CD4-positive, alpha-beta T cell treated with Interleukin-1 beta for 1 hour (primary cell): ENCODE measurements at places on chromosomes 2 and 18.

DNA sequence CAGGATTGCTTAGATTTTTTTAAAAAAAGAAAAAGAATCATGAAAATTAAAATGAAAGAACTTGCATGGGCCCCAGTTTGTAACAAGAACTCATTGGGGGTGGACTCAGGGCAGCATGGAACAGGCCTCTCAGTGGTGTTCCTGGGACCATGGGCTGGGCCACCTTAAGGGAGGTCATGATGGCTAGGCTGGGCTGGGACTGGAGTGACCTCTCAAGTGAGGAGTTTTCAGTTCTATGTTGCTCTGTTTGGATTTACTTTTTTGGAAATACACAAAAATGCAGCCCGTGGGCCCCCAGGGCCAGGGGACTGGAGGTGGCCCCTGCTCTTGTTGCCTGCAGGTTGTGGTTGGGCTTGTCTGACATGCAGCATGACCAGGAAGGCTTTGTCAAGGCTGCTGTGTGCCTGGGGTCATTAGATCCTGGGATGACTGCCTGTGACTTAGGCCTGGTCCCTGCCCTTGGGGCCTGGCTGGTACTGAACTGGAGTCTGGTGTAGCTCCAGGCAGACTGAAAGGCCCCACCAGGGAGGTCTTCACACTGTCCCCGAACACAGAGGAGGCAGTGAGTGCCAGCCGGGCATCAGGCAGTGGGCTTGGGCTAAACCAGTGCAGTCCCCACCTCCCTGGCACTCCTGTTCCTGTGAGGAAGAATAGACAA, 115.6 kb downstream of the GLI2 start:
- DNase-seq, result no peak

- DNase-seq, result no peak
Measured at GRCh38 chr18:4870177-4870773, 326.8 kb downstream of the AKAIN1 start.

GRCh38 chr2:123245156-123245555, 779.9 kb upstream of the CNTNAP5 start:
- DNase-seq, result no peak

DNA sequence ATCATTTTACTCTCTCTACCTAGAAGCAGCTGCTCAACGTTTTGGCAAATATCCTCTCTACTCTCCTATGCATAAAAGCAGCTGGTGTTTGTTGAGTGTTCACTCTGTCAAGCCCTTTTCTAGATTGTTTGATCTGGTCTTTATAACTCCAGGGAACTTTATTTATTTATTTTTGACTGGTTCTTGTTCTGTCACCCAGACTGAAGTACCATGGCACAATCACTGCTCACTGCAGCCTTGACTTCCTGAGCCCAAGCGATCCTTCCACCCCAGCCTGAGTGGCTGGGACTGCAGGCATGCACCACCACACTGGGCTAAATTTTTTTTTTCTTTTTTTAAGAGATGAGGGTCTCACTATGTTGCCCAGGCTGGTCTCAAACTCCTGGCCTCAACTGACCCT, 12.7 kb downstream of the CATIP start:
- no peak for DNase-seq

DNA sequence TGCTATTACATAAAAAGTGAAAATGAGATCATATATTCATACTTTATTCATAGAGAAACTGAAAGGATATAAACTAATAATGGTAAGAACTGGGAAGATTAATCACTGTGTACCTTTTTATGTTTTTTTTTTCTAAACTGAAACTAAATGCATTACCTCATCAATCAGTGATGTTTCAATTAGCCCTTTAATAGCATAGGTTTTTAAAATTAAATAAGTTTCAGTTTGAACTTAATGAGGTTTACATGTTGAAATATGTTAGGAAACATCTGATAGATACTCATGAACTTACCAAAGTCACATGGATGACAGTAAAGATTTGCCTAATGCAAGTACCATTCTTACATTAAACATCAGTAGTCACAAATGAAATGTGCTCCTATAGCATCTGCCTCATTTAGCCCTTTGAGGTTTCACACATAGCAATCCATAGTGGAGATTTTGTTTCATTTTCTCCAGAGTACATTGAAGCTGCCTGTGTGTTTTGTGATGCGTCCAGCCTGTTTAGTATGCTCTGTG, 8.9 kb downstream of the MAPRE2 start:
- no peak for DNase-seq

GRCh38 chr2:223642506-223642905, 40.3 kb upstream of the SCG2 start:
- no peak for DNase-seq

GRCh38 chr2:217247476-217247875, 387.6 kb upstream of the TNP1 start:
- no peak for DNase-seq

- DNase-seq, result no peak
Measured at GRCh38 chr18:2948038-2948437, 64.9 kb downstream of the LPIN2 start.

- no peak for DNase-seq
Measured at GRCh38 chr2:125698280-125698679, 957.7 kb upstream of the GYPC start.

- no peak for DNase-seq
Measured at GRCh38 chr2:134366359-134366758, 112.5 kb downstream of the MGAT5 start.

DNA sequence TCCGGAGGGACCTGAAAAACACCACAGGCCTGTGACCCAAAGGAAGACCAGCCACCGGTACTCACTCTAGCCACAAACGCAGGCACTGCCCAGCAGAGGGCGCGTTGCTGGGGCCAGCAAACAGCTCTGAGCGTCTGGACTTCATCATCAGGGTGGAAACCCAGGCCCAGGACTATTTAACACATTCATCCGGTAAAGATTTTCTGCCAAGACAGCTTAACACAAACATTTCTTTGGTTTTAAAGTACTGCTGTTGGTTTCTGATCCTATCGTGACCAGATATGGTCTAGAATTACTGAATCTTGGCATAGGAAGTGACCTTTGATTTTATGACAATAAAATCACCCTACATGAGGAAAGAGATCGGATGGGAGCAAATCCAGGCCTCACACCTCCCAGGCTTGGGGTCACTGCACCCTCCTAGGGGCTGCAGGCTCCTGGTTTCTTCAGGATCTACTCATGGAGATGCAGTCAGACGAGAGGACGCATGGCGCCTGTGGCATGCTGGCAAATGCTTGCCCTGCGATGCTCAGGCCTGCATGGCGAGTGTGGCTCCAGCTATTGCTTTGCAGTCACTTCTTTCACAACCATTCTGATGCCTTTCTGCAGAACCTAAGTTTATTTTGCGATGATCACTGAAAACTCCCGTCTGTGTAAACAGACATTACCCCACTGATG, 130.4 kb downstream of the COL4A4 start:
- no peak for DNase-seq

GRCh38 chr2:56291711-56292110, 107.9 kb downstream of the CCDC85A start:
- DNase-seq, result no peak

DNA sequence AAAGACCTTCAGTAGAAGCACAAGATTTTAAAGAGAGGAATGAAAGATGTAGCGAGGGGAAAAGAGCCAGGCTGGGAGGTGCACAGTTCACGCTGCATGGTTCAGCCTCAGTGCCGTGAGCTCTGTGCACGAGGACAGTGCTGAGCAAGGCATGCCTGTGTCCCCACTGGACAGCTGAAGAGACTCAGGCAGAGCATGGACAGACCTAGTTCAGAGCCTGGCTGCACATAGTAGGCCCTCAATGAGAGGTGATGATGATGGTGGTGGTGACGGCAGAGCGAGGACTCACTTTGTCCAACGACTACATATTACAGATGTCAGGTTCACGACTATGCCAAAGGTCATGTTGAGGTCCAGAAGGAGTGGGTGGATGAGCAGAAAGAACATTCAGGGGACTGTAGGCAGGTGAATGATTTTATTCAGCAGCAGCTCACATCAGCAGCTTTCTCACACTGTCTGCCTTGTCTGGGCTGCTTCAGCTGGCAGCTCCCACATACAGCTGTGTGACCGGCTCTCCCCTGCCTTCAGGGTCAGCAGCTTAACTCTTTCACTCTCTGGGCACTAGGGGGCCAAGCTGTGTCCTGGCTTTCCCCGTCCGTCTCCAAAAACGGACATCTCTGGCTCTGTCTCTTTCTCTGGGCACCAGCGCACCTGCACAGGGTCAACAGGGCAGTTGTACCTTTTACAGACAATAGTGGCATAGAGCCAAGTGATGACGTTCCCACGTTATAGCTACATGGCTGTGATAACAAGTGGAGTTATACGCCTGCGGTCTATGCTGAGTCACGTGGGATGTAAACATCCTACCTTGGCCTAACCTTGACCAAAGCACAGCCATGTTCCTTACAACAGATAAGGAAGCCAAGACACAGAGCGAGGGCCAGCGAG, 128.8 kb upstream of the MSH6 start:
- no peak for DNase-seq

- no peak for DNase-seq
Measured at GRCh38 chr2:39024833-39025232, 96.0 kb downstream of the SOS1 start.

- DNase-seq, result no peak
Measured at GRCh38 chr18:38262661-38263060, 697.1 kb upstream of the CELF4 start.

DNA sequence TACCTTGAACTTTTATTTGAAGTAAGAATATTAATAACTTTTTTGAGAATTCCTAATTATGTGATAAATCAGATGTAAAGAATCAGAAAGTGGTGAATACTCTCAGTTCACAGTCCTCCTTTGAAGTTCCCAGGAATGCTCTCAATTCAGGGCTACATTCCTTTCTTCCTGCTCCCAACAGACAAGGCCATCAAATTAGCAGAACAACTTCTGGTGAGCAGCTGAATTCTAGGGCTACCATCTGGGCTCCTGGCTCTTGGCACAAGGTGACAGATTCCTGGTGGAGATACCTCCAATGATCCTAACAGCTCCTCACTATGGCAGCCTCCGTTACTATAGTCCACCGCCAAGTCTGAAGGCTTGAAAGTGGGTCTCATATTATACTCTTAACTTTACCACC, 37.8 kb upstream of the OLA1 start:
- DNase-seq, result no peak

GRCh38 chr2:144240656-144241339, 279.1 kb downstream of the ZEB2 start:
- no peak for DNase-seq

- DNase-seq, result no peak
Measured at GRCh38 chr2:145753966-145754365, 1234.0 kb upstream of the ZEB2 start.

DNA sequence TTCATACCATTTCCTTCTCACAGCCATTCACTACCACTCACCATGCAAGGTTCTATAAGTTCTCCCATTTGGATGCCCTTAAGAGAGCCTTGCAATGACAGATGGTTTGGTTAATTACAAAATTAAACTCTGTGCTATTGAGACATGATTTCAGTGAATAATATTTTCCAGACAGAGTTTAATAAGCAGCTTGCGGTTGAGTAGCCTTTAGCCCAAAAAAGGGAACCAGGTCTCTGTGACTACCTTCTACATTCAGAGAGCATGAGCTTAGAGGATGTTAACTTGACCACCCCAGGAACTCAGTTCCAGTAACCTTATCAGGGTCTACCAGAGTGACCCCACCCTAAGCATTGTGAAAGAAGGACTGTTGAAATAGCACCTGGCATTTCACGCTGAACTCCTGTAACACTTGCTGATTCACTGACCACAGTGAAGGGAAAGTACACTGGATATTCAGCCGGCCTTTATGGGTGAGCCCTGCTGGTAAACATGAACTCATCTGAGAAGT, 1173.1 kb upstream of the ZEB2 start:
- peak; percentile 65 for DNase-seq

DNA sequence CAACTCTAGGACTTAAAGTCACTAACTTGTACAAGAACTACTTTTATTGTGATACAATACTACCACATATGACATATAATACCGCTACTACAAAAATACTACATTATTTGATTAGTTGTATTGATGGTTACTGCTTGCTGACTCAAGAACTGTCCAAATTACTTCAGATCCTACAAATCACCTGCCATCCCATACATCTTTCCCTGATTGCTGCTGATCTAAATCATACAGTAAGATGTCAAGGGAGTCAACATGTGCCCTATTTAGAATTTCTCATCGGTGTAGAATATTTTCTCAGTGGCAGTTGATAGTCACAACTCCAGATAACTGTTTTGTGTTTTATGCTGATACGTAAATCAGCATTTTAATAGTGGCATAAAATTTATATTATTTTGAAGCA, 161.0 kb upstream of the DSEL start:
- no peak for DNase-seq

GRCh38 chr18:76455003-76455676, 39.9 kb downstream of the ZNF516 start:
- no peak for DNase-seq

DNA sequence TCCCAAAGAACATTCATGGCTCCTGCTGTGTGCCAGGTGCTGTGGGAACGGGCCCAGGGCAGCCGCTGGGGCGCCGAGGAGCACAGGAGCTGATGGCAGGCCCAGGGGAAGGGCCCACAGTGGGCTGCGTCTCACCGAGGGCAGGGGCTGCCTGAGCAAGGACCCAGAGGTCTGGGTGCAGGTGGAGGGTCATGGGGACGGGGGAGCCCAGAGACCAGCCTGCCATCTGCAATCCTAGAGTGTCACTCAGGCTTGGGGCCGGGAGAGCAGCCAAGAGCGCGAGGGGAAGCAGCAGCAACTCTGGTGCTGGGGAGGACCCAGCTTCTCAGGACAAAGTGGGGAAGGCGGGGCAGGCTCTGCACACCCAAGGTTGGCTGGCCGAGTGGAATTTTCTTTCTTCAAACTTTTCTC, 207.4 kb downstream of the HDAC4 start:
- no peak for DNase-seq

GRCh38 chr2:240857039-240858008, 11.3 kb upstream of the AGXT start:
- no peak for DNase-seq

- DNase-seq, result no peak
Measured at GRCh38 chr2:218002143-218002844, 501 bp downstream of the TNS1 start.

DNA sequence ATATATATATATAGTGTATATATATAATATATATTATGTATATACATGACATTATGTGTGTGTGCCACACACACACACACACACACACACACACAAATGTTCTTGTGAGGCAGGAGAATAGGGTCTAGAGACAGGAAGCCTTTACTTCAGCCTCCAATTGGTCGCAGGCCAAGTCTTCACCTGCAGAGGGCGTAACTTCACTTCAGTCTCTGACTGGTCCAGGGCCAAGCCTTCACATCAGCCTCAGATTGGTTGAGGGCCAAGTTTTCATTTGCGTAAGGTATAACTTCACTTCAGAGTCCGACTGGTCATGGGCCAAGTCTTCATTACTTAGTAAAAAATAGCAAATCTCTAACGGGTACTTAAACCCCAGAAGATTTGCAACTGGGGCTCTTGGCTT, 13.2 kb upstream of the SS18 start:
- peak; percentile 36 for DNase-seq
